ENCODE measurements at places on chromosomes 4 and X.
A peak's percentile ranks its signal among the peaks of the same experiment; 100 is the strongest.

DNA sequence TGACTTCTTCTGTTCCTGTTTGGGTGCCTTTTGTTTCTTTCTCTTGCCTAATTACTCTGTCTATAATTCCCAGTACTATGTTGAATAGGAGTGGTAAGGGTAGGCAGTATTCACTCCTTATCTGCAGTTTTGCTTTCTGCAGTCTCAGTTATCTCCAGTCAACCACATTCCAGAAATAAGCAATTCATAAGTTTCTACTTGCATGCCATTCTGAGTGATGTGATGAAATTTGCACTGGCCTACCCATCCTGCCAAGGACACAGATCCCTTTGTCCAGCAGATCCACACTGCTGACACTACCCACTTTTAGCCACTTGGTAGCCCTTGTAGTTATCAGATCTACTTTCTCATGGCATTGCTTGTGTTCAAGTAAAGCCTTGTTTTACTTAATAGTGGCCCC lies 971.6 kb upstream of the INTU start:
- DNase-seq = no peak

DNA sequence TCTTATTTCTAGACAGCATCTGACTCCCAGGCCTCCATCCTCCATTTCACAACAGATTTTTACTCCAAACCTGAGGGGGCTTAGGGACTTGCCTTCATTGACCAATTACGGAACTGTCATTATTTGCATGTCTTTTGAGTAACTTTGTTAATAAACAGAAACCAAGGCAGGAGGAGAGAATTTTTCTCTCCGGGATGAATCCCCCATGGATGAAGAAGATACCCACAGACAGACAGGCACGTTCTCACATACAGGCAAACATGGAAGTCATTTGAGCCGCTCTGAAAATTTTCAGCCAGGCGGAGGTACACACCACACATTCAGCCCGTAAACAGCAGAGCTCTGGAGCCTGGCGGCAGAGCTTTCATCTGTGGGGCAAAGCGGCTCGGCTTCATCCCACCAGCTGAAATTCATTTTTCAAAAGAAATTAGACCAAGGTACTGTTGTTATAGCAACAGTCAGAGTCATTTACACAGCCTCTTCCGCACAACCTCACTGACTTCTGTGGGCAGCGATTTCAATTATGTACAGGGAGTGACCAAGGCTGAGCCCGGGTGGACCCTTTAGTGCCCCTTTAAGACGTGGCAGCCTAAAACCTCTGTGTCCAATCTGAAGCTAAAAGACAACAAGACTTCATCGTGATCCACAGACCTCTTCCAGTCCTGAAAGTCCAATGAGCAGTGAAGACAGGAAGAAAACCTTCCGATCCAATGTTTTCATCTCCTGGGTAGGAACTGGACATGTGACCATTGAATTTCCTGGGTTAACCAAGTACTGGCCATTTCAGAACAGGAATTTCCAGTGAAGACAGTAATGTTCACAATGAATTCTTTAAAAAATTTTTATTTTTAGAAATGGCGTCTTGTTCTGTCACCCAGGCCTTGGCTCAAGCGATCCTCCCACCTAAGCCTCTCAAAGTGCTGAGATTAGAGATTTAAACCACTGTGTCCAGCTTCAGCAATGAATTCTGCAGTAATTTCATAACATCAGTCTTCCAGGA lies 237.0 kb downstream of the MGST2 start:
- DNase-seq = no peak

GRCh38 chr4:163748449-163748848 lies 254.0 kb downstream of the TMA16 start:
- DNase-seq = no peak

GRCh38 chr4:47012676-47013075 lies 18.7 kb upstream of the GABRB1 start:
- DNase-seq = no peak

DNA sequence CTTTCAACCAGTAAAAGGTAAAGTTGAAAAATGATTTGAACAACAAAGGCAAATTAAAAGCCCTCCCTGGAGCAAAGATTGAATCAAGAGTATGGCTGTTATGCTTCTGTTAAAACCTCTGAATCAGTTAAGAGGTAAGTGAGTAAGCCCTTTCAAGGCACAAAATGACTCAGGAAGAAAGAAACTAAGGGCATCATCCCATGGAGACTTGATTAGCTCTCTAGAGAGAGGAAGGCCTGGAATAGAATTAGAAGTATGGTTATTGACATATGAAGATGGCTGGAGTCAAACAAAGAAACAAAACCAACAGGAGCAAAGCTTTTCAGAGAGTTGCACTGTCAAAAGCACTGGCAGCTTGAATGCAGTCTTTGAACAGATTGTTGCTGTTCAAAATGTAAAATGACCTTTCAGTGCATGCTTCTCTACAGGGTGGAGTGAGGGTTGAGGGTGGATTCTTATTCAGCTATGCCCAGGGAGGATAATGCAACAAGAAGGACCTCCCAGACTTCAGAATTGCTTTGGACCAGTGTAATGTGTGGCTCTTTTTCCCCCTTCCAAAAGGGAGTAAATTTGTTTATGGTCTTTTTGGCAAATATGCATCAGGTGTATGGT lies 365.5 kb downstream of the GBA3 start:
- no peak for DNase-seq

DNA sequence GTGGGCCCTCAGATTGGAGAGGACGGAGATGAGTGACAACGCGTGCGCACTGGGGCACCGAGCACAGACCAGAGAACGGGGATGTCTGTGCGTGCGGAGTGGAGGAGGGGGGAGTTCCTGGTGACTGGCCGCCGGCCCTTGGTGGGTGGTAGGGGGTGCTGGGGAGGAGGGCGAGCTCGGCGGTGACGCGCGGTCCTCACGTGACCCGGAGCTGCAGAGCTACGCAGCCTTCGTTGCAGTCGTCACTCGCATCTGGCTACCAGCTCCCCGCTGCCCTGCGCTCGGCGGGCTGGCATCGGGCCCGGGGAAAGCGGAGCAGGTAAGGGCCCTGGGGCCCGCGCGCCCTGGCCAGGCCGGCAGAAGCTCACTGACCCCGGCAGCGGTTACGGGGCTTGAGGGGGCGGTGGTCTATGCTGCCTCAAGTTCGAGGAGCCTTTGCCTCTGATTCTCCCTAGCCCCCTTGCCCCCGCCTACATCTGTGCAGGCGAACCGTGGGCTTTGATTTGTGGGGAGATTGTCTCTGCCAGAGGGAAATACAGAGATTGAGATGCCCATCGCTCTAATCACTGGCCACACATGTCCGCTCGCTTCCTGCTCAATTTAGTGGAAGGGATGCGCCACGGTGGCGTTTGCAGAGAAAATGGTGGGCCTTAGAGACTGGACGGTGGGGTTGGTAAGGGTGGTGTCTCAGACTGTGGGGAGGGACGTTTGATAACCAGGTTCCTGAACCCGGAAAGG lies at the start of gene ARMCX4:
Gene ARMCX4, plus strand, starts transcription at position 245 of the 738 bp plus-strand sequence. CDS start 3,134 bp downstream, outside the sequence.
- no peak for DNase-seq

DNA sequence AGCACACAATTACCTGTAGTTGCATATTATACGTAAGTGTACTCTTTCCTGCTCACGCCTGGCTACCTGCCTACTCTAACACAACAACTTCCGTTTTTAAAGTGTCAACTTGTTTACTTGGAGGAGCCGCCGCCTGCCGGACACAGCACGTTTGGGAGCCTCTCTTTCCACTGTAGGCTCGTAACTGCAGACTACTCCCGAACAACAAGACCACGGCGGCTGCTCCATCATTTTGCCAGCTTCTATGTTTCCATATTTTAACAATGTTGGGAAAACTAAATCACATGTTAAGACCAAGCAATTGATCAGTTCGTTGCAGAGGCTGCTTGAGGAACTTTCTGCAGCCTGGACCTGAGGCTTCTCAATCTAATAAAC lies 841 bp downstream of the MTNR1A start:
- DNase-seq = no peak

DNA sequence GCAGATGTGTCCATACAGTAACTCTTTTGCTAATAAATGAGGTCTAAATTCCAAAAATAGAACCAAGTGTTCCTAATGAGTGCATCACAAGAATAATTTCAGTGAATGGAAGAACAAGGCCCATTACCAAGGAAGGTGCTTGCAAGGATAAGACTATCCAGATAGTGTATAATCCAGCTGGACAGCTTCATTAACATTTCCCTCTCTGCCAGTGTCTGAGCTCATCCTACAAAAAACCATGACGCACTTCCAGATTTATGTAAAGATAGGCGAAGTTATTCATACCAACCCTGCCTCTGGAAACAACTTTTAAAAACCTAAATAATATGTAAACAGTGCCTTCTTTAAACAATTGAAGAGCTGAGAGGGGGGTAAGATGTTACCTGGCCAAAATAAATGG lies 177.9 kb upstream of the STK26 start:
- DNase-seq = no peak

DNA sequence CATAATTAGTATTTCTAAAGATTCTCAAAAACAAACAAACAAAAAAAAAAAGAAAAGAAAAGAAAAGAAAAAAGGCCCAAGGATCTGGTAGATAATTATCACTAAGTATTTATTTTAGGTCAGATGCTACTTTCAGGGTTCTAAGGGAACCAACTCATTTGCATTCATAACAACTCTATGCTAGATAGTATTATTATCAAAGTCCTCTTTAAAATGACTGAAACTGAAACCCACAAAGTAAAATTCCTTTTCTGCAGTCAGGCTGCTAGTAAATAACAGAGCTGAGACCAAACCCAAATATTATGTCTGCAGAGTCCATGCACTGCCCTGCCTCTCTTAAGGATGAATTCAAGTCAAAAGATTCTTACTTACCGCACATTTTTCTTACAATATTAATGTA lies 38.3 kb upstream of the MAPK10 start:
- no peak for DNase-seq

DNA sequence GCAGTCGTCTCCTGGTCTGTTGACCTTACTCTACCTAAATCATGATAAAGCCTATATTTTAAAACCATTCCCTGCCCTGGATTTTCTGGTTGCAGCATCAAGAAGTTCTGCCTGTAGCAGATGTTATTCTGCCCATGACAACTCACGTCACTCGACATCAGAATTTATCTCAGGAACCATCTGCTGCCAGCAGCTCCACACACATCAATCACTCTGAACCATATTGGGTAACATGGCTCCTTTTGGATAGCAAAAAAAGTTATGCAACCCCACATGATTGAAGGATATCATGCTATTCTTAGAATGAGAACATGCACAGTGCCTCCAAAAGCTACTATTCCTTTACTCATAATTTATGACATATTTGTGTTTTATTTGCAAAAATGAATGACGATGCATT lies 341.4 kb downstream of the DHRSX start:
- DNase-seq = no peak

DNA sequence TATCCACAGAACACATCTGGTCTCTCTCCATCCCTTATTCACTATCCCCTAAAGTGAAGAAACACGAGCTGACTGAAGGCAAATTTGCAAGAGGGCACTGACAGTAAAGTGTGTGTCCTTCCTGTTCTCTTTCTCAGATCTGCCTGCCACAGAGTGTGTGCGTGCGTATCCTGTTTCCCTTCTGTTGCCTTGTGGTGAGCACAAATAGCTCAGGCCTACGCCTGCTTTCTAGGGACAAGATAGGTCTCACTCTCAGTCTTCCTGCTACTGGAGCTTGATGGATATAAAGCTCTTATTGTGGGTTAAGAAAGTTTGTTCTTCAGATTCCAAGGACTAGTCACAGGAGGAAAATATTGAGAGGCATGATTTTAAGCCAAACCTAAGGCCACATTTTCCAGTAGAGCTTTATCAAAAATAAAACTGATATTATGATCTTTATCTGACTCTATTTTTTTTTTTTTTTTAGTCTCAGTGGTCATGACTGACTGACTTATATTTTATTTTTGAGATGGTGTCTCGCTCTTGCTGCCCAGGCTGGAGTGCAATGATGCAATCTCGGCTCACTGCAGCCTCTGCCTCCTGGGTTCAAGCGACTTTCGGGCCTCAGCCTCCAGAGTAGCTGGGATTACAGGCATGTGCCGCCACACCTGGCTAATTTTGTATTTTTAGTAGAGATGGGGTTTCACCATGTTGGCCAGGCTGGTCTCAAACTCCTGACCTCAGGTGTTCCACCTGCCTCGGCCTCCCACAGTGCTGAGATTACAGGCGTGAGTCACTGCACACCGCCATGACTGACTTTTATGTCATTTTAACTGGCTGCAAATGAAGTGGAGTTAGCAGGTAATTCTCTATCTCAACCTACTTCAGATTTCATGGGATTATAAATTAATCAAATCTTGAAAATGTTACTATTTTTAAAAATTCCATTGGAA lies 140.3 kb upstream of the SH3RF1 start:
- peak; percentile 88 for DNase-seq

GRCh38 chrX:124984140-124984813 lies 335.4 kb upstream of the TEX13C start:
- DNase-seq = no peak

- no peak for DNase-seq
Observed at GRCh38 chrX:67436867-67437266, 107.0 kb upstream of the AR start.

DNA sequence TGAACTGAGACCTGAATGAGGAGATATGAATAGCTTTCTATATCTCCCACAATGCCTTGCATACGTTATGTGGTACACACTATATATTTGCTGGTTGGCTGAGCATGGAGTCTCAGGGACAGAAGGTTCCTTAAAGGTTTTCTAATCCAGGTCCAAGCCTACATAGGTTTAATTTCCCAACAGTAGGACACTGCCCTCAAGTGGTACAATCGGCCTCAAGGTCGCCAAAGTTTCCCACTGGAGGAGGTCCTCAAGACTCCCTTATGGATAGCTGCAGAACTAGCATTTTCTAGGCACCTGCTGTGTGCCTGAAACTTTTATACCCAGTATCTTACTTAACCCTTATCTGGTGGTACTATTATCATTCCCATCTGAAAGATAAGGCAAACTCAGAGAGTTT lies 21.0 kb upstream of the EFNB1 start:
- DNase-seq = no peak

GRCh38 chr4:112823606-112824005 lies 186.7 kb downstream of the LARP7 start:
- no peak for DNase-seq

- DNase-seq = no peak
Observed at GRCh38 chr4:64584981-64585557, 175.8 kb upstream of the TECRL start.

DNA sequence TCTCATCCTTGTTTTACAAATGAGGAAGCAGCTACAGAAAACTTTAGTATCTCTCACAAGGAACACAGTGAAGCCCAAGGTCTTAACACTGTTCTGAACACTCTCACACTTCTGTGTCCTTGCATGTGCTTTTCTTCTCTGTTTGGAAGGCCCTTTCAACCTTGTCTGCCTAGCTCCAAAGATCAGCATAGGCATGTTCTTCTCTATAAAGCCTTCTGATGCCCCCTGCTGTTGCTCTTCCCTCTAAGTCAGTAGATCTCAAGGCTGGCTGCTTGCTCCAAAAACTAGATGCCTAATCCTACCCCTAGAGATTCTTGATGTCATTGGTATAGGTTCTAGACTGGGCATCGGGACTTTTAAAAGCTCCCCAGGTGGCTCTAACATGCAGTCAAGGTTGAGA lies 5.9 kb downstream of the APOO start:
- no peak for DNase-seq

DNA sequence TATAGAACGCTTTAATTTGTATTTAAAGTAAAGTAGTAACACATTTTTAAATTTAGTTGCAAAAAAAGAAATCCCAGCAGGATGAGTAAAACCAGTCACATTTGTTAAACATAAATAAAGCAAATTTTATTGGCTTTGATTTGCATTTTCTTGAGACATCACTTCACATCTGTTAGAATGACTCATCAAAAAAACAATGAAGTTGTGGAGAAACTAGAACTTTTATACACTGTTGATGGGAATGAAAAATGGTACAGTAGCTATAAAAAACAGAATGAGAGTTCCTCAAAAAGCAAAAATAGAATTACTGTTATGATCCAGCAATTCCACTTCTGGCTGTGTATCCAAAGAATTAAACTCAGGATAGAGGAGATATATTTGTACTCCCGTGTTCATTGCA lies 454.0 kb upstream of the KLHL4 start:
- DNase-seq = no peak

Data from GM12864 (cell line).